Caudate nucleus (tissue), 63 donors: ENCODE measurements at places on chromosomes 6 and 20.

DNA sequence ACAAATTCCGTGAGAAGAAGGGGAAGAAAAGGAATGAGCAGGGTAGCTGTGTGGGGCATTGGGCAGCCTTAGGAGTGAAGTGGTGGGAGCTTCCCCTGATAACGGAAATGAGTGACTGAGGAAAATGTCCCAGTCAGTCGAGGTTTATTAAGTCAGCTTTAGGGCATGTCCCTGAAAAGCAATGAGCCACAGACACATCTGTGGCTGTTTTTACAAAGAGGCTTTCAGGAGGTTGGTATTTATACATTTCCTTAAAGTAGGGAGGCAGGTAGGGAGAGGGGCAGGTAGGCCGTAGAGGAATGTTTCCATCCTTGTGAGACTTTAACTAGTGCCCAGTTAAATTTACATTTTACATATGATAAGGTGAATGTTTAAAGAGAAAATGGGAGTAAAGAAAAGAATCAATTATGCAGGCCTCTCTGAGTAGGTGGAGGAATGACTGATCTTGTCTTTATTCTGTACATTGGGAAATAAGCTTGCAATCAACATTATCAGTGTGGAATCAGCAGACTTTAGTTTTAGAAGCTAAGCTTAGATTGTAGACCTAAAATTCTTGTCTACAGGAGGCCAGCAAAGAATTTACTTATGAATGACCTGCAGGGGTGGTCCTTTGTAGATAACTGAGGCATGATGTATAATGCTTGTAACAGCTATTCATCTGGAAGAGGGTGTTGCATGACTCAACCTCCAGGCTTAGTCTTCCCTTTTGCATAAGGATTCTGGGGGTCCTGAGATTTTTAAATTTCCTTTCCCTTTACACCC, 18.5 kb downstream of the SLC22A2 start:
- DNase-seq = no peak

DNA sequence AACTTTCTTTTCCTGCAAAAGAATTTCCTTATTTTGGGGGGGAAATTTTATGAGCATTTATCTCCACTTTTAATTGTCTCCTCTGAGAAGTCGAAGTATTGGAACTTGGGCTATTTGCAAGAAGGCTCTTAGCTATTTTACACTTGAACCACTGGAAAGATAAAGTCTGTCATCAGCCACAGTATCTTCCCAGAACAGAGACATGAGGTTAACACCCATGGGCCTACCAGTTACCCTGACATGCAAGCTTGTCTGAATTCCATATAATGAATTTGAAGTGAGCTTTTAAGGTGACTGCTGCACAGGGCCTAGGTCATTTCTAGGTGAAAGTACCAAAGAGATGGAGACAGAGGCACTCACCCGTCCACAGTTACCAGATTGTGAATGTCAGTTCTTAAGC, 193.1 kb downstream of the SIM1 start:
- no peak for DNase-seq

DNA sequence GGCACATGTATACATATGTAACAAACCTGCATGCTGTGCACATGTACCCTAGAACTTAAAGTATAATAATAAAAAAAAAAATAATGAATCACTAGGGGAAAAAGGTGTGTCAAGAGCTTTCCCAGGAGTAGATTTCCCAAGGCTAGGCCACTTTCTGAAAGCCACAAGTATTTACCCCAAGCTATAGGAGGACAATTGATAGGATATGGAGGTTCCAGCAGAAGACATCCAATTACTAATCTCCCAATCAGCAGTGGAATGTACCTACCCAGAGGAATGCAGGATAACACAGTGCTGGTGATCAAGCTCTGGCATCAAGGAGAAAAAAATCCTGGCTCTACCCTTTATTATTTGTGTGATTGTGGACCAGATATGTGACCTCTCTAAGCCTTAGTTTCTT, 562.7 kb downstream of the RFPL4B start:
- no peak for DNase-seq

- no peak for DNase-seq
Measured at GRCh38 chr20:50287512-50287911, 96.9 kb downstream of the CEBPB start.

DNA sequence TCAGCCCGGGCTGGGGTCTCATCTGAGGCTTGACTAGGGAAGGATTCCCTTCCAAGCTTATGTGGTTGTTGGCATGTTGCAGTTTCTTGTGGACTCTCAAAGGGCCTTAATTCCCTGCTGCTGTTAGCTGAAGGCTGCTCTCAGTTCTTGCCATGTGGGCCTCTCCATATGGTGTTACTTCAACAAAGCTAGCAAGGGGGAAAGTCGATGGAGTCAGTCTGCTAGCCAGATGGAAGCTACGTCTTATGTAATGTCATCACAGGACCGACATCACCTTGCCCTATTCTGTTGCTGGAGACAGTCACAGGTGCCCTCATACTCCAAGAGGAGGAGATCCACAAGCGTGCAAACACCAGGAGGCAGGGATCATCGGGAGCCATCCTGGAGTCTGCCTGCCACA, 43.3 kb upstream of the ARMC2 start:
- no peak for DNase-seq

DNA sequence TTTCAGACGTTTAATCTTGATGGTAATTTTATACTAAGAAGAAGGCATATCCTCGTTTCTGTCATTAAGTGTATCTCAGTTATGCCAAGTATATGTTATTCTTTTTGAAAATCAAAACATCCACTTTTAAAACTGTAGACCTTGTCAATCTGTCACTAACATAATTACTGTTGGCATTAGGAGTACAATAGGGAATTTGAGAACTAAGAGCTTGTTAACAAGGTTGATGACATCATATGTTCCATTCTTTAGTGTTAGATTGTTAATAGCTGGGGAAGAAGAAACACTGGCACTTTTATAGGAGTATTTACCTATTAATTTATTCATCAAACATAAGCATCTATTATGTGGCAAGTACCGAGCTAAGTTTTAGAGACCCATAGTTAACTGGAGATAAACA, 76.2 kb downstream of the MAP3K4 start:
- DNase-seq = no peak

DNA sequence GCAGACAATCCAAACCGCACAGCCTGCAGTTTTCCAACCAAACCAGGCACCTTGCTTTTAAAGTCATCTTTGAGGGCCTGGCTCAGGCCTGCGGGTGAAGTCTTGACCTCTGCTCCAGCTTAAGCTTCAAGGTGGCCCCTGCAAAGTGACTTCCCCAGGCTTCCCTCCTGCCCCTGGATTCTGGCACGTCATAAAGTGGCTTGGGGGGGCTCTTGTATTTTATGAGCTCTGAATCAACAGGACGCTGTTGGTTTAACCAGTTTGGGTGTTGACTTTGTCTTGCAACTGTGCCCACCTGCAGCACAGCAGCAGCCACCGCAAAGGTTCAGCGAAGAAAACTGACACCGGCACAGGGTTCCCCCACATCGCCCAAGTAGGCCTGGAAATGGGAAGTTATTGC, 81.2 kb downstream of the NFATC2 start:
- DNase-seq = no peak
